ENCODE measurements at places on chromosomes 16 and 17.

GRCh38 chr16:48526058-48526957, 83.7 kb downstream of the N4BP1 start:
- no peak for DNase-seq

DNA sequence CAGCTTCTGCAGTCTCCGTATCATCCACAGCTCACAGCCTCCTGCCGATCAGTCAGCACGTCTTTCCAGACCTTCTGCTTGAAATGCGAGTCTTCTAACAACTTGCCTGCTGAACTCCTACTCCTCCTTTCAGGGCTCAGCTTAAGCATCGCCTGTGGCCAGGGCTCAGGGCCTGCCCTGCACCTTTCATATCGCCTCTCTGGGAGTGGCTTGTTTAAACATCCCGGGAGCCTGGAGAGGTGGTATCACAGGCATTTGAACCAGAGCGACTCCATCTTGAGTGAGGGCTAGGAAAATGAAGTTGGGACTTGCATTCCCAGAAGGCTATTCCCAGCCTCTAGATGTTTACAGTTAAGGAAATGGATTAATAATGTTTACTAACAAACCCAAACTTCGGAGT, 13.9 kb upstream of the CYB561 start:
- DNase-seq, result no peak

DNA sequence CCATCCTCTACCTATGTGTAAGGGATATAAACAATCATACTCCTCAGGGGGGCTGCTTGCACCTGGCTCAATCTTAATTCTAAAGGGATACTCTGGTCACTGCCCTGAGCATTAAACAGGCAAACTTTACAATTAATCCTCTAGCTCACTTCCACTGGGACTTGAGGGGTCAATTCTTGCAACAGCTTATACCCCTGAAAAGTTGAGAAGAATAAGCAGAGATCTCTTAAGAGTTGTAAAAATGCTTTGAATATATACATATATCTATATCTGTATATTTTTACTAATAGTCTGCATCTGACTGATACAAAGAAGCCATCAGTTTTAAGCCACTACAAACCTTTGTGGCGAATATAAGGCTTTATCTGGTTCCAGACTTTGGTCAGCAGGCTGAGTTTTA, 19.6 kb downstream of the HEATR6 start:
- no peak for DNase-seq

DNA sequence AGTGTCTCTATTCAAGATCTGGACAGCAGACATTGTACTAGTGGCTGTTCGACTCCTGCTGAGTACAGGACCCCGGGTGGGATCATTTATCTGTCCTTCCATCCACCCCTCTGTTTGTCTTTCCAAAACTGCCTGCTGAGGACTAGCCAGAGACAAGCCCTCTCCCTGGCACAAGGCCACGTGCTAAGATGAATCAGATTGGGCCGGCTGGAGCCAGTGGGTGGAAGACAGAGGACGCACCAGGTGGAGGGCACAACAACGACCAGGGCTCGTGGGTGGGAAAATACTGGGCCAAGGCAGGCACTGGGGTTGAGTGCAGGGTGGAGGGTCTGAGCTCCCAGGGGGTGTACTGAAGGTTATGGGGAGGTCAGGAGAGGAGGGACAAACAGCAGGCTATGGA, 1.4 kb upstream of the CA7 start:
- DNase-seq, result no peak

DNA sequence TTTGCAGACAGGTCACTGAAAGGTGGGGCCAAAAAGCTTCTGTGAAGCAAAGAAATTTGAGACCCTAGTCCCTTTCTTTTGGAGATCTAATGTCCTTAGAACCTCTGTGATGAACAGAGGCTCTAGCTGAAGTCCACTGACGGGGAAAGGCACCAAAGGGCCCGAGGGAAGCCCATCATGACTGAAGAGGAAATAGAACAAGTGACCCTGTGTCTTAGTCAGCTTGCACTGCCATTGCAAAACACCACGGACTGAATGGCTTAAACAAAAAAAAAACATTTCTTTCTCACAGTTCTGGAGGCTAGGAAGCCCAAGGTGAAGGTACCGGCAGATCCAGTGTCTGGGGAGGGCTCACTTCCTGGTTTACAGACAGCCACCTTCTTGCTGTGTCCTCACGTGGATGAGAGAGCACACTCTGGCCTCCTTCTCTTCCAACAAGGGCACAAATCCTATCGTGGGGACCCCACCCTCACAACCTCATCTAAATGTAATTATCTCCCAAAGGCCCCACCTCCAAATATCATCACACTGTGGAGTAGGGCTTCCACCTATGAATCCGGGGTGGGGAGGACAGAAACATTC, 24.3 kb upstream of the ASGR2 start:
- no peak for DNase-seq

DNA sequence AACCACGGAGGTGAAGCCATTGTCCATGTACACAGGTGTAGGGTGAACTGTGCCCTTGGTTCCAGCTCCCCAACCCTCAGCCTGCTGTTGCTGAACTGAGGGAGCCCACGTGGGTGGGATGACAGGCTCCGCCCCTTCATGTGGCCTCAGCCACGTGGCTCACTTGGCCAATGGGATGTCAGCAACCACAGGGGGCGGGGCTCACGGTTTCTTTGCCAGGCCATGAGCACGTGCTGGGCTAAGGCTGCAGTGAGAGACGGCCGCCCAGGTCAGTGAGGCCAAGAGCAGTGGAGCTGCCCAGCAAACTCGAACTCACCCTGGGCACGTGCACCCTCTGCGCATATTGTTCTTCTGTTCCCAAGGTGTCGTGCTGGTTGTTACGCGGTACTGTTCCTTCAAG, 282.6 kb downstream of the IRF8 start:
- no peak for DNase-seq

DNA sequence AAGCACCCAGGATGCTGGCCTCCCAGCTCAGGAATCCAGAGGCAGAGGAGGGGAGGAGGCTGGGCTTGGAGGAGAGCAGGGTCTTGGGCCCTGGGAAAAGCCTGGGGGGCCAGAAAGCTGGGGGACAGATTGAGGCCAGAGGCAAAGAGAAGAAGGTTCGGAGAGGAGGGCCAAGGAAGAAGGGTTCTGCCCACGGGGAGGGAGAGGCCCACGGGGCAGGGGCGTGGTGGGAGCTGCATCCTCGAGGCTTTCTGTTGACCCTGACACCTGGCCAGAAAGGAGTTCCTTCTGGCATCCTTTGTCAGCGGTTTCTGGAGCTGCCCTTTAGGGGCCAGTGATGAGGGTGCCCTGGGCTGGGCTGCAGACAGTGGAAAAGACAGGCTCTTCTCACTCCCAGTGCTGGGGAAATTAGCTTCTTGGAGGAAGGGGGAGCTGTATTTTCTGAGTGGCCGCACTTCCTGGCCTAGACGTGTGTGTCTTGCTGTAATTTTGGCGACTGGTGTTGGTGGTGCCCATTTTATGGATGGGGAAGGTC, 308.7 kb downstream of the SEC14L1 start:
- no peak for DNase-seq

- no peak for DNase-seq
Observed at GRCh38 chr17:73492125-73492820, 152.0 kb downstream of the SDK2 start.

- no peak for DNase-seq
Observed at GRCh38 chr17:81518113-81518784, 5.7 kb upstream of the ACTG1 start.

GRCh38 chr17:39923836-39924690, 3.3 kb downstream of the ORMDL3 start:
- DNase-seq, result no peak

- DNase-seq, result no peak
Observed at GRCh38 chr16:16021988-16022682, 72.7 kb downstream of the ABCC1 start.

- DNase-seq, result no peak
Observed at GRCh38 chr16:49021136-49021535, 260.5 kb downstream of the CBLN1 start.

DNA sequence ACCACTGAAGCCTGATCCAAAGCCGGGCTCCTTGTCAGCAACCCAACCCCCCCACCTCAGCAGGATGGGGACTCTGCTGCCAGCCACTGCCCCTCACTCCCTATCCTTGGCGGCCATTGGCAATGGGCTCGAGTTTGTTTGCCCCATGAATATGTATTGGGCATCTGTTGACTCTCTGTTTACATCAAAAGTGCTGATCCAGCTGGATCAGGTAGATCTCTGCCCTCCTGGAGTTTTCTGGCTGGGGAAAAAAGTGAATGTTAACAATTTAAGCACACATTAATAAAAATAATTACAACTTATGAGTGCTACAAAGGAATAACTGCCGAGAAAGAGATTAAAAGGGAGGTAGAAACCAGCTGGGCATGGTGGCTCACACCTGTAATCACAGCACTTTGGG, 62.5 kb downstream of the ATP2C2 start:
- no peak for DNase-seq
